ENCODE measurements at places on chromosomes 16 and 17.

- no peak for DNase-seq
Observed at GRCh38 chr16:13561291-13562070, 358.5 kb upstream of the ERCC4 start.

- DNase-seq = peak; percentile 65
Observed at GRCh38 chr16:86345516-86345915, 164.8 kb upstream of the FOXF1 start.

DNA sequence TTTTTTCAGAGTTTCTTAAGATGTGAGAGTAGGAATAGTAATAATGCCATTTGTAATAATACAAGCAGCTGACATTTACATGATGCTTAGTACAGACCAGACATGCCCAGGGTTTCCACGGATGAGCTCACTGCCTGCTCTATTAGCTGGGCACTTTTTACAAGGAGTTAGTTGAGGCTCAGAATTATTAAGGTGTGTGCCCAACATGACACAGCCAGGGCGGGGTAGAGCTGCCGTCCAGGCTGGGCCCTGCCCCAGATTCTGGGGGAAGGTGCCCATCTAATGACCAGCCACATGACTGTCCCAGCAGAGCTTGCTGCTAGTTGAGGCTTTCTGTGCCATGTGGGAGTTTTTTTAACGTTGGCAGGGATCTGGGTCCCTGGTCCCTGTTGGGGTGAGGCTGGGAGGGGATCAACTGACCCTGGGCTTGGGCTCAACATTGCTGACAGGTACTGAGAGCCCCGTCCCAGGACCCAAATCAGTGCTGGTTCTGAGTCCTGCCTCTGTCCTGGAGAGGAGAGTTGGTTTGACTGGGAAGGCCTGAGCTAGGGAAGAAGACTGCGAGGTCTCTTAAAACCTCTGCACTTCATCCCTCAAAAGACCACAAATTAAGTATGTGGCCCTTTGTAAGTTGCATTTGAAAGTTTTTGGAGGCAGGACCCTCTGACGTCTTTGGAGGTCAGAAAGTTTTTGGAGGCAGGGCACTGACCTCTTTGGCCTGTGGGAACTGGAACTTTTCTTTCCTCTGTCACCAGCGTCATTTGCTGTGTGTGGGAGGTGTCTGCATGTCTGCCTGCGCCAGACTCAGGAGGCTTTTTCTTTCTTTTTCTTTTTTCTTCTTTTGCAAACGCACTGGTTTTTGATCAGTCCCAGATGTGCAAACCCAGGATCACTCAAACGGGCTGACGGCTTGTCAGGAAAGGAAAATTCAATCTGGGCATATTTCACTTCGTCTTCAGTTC is 2.2 kb downstream of the CRISPLD2 start:
- DNase-seq = no peak

- DNase-seq = no peak
Observed at GRCh38 chr17:35048685-35049379, 14.7 kb downstream of the RFFL start.

DNA sequence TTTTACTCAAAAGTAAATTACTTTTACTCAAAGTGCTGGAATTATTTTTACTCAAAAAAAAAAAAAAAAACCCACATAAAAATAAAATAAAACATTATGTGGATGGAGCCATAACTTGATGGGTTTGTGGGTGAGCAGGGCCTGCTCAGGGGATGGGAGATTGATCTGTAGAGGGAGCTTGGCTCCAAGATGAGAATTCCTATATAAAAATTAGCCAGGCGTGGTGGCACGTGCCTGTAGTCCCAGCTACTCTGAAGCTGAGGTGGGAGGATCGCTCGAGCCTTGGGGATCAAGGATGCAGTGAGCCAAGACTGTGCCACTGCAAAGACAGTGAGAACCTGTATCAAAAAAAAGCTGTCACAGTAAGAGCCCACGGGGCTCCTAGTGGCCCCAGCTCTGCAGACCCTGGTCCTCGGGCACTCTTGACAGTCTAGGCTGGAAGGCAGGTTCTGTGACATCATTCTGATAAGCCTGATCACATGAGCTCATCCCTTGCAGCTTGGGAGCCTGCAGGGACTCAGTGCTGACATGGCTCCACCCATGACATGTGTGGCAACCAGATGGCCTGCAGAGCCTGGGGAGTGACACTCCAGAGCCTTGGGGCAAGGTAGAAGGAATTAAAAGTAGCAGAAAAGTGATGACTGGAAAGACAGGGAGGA is 42.5 kb downstream of the ST3GAL2 start:
- DNase-seq = peak; percentile 90
